ENCODE measurements at places on chromosomes 4 and X.

GRCh38 chr4:8560265-8561047, 19.7 kb upstream of the GPR78 start:
- no peak for DNase-seq

- DNase-seq, result no peak
Observed at GRCh38 chr4:67480810-67481209, 64.5 kb downstream of the CENPC start.

DNA sequence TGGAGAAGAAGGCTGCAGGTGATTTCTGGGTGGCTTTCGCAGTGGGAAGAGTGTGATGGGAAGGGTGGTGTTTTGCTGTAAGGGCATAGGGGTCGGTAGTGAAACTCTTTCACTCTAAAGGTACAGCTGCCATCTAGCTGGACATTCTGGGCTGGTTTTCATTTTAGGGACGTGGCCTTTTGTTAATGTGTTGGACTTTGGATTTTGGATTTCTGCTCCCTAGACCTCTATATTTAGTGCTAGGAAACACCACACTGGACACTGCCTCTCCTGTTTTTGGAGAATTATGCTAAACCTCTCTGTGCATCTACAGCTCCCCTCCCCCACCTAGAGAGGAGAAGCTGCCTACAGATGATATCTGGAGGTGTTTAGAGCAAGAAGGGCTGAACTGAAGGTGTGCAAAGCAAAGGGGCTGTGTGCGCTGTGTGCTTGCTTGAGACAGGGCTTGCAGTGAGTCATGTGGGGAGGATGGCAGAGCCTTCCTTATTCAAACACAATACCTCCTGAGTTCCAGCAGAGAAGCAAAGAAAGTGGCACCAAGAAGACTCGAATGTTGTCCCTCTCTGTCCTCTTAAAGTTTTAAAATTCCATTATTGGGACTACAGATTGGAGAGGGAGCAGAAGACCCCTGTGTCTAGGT, 47.9 kb downstream of the STARD8 start:
- no peak for DNase-seq

DNA sequence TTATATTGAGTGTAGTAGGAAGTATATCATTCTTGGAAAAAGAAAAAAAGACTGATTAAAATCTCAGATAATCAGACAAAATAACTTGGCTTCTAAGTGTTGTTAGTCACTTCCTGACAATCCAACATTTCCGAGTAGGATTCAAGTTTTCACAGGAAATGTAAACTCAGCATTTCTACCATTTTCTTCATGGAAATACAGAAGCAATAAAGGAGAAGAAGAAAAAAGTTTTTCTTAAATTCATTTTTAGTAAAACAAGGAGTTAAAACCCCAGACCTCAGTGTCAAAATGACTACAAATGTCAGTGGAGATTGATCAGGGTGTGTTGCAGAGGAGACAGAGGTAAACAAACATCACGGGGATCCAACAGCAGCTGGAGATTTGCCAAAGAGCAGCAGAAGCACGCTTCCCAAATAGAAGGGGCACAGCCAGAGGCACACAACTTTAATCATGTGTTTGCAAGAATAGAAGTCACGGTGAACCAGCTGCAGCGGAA, 129.3 kb upstream of the FAM9B start:
- DNase-seq, result no peak

DNA sequence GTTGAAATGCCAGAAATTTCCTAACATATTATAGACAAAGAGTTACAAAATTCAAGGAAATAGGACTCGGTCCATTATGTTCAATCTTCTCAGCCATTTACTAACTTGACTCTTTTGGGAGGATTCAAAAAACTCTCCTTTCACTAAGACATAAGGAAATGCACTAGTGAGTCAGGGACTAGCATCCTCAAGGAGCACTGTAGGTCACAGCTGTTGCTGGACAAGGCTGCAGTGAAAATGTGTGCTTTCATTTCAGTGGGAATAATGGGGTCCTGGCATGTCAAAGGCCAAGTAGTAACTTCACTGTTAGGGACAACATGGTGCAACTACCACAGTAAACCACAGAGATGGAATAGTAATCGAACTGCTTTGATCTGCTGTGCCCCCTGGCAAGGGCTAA, 56.9 kb upstream of the ABCG2 start:
- DNase-seq, result no peak

Measured in stimulated activated CD8-positive, alpha-beta memory T cell treated with anti-CD3 and anti-CD28 coated beads, Interleukin-4, amount 100 ng/mL, for 48 hours (primary cell).